ENCODE measurements at places on chromosomes 5 and 9. TPM values are rescaled to one million over a fixed set of nuclear protein-coding genes. Genes with fewer than 3 reads are reported as not detected.
A peak's percentile ranks its signal among the peaks of the same experiment; 100 is the strongest.

DNA sequence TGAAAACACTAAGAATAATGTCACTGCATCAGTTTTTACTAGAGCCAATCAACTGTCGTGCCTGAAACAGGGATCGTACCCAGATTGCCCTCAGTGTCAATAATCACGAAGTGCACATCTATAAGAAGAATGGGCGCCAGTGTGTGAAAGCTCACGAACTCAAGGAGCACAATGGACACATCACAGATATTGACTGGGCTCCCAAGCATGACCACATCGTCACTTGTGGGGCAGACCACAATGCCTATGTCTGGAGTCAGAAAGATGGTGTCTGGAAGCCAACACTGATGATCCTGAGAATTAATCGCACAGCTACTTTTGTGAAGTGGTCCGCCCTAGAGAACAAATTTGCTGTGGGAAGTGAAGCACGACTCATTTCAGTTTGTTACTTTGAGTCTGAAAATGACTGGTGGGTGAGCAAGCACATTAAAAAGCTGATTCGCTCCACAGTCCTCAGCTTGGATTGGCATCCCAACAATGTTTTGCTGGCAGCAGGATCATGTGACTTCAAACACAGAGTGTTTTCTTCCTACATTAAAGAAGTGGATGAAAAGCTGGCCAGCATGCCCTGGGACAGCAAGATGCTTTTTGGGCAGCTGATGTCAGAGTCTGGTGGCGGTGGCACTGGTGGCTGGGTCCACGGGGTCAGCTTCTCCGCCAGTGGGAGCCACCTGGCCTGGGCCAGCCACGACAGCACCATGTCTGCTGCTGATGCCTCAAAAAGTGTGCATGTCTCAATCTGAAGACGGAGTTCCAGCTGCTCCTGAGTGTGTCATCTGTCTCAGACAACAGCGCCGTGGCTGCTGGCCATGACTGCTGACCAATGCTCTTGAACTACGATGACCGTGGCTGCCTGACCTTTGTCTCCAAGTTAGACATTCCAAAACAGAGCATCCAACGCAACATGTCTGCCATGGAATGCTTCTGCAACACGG, 32.2 kb downstream of the NSA2 start:
- no peak for DNase-seq

Gene PCDHA9
- polyA plus RNA-seq, result not detected

- no peak for DNase-seq
Measured at GRCh38 chr5:168936511-168936910, 357.3 kb upstream of the PANK3 start.

DNA sequence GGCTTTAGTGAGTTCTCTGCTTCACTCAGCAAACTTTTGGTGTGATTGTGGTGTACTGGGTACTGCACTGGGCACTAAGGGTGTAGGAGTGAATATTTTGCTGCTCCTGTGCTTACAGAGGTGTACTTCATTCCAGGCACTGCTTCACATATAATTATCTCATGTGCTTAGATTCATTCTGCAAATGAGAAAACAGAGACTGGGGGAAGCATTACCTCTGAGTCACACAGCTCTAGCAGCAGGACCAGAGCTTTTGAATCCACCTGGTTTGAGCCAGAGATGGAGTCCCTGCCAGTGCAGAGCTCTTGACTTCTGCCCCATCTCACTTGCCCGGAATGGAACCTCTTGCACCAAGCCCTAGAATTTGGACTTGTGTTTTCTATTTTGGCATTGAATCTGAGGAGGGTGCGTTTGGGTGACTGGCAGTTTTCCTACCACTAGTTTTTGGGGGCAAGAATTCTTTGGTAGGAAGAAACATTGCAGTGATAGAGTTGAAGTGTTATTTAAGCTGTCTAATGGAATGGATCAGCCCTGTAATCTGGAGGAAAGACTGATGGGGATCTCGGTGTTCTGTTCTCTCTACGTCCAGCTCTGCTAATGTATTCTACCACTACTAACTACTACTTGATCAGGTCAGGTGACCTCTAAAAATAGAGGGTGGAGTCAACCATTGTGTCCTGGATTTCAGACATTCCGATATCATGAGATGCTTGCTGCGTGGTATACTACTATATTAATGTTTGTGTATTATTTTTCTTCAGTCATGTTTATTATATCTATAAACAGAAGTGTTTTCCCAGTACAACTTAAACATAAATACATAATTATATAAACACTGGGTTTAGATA, 2.5 kb downstream of the ARHGAP26 start:
- DNase-seq, result no peak

Gene SMIM33
- not detected for polyA plus RNA-seq

DNA sequence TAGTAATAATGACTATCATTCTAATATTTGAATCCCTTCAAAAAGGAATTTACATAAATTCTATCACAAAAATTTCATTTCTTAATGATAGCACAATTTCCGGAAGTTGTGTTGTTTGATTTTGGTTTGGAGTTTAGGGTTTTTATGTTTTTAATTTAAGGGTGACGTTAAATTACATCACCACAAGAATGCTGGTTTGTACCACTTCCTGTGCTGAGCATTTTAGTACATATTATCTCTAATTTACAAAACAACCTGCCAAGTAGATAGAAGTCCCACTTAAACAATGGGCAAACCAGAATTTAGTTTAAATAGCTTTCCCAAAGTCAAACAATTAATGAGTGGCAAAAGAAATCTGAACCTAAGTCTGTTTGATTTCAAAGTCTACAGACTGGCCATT, 63.4 kb downstream of the DENND1A start:
- DNase-seq, result no peak

Gene CDC26
- polyA plus RNA-seq, result 19.2 TPM

DNA sequence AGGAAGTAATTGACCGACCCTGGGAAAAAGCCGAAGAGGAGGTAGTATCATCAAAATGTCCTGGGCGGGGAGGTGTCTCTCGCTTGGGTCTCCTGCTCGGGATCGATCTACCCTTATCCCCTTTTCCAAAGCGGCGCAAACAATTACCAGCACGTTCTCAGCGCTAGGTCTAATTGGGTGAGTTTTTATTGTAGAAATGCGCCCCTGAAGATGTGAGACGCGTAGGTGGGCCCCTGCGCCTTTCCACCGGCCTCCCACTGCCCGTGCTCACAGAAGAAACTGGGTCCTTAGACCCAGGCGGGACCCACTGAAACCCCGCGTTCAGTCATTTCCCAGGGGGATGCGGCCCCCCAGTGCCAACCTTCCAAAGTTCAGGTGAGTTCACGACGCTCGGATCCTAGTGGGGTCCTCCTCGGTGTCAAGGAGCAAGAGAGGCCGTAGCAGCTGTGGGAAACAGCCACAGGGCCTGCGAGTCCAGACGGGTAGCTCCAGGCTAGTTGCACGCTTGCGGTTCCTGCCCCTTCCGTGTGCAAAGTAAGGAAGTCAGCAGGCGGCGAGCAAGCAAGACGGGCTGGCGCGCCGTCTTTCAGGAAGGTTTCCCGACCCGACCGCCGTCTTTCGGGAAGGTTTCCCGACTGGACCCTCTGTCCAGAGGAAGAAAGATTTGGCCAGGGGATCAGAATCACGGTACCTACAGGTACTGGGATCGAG, 1.5 kb downstream of the SMIM32 start:
- DNase-seq, result peak; percentile 24

DNA sequence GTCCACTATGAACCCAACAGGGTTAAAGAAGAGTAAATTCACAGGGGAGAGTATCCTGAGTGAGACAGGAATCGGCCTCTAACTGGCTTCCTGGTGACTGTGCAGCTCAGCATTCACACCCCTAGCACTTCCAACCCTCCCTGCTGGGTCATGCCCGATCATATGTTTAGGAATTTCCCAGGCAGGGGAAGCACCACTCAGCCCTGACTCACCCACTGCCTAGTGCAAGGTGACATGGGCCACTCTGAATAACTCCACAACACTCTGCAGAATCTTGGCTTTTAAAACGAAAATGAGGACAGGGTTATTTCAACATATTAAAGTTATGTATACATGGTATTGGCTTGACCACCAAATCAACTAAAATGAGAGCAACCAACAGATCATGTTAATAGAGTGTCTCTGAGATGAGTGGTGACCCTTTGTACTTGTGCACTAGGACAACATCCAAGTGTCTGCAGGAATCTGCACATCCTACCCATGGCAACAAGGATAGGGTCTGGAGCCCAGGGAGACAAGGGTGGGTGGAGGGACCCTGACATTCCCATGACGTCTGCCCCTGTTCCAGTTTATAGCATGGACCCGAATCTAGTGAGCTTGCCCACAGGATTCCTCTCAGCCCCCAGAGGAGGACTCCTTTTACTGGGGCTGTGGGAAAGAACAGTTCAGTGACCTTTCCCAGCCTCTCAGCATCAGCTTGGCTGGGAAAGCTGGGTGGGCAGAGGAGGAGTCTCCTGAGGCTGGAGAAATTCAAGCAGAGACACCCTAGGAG, 485.8 kb downstream of the SEMA5A start:
- no peak for DNase-seq

GRCh38 chr9:33202552-33203201, 35.5 kb upstream of the B4GALT1 start:
- peak; percentile 56 for DNase-seq

Gene ANKRD34B
- polyA plus RNA-seq, result 0.08 TPM

DNA sequence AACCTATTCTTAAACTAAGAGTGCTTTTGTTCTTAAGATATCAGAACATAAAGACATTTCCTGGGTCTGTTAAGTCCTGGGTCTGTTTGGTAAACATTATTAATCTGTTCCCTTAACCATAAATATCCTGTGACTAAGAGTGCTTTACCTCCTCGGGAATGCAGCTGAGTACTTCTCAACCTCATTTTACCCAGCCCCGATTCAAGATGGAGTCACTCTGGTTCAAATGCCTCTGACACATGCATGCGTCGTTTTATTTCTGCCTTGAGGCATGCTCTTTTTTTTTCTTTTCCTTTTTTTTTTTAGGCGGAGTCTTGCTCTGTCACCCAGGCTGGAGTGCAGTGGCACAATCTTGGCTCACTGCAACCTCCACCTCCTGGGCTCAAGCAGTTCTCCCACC, 39.8 kb upstream of the FBXL17 start:
- DNase-seq, result no peak

- DNase-seq, result no peak
Measured at GRCh38 chr5:124858612-124859011, 112.2 kb upstream of the ZNF608 start.

DNA sequence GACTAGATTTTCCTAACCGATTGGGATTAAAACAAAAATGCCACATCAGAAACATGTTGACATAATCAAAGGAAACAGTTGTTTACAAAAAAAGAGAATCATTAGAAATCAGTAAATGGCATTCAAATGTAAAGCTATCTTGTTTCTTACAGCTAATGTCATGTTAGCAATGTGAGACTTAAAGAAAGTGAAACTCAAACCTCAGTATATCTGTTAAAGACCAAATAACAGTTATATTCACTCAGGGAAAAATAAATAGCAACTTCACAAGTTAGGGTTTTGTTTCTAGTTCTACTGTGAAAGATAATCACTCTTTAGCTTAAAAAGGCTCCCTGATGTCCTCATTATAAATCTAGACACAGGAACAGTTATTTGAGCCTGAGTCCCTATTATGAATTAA, 189.3 kb upstream of the EFNA5 start:
- no peak for DNase-seq

Gene MYMK
- polyA plus RNA-seq, result 82.7 TPM

GRCh38 chr9:107620801-107621200, 131.2 kb upstream of the KLF4 start:
- DNase-seq, result no peak

DNA sequence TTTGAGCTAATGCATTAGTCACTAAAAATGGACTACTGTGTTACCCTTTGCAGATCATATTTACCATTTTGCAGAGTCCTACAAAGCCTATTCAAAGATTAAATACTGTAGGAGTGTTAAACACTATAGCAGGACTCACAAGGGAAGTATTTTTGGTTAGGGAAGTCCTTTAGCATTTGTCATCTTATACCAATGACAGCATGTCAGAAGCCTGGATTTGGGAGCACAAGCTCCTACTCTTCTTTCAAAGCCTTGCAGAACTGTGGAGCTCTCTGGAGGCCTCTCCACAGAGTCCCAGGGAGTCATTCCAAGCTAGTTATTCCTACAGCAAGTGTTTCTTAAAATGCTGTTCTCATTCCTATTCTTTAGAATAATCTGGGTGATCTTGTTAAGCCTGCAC, 288.8 kb downstream of the PIK3R1 start:
- no peak for DNase-seq

Gene NMUR2
- 0.22 TPM for polyA plus RNA-seq

DNA sequence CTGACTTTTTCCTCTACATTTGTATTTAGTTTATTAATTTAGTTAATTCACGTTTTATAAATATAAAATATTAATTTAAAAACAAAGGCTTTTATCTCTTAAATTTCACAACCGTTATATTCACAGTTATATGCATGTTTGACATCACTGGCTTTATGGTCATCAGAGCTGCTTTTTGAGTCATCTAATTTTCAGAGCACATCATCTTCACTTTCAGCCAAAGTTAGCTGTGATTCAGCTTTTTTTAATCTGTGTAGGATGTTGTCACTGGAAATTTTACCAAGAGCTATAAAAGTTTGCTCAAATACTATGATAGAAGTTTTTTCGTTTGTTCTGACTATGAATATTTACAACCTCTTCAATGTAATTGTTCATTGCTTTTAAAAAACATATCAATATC, 12.4 kb downstream of the CDC37L1 start:
- no peak for DNase-seq

Gene SLC38A9
- 13.0 TPM for polyA plus RNA-seq

DNA sequence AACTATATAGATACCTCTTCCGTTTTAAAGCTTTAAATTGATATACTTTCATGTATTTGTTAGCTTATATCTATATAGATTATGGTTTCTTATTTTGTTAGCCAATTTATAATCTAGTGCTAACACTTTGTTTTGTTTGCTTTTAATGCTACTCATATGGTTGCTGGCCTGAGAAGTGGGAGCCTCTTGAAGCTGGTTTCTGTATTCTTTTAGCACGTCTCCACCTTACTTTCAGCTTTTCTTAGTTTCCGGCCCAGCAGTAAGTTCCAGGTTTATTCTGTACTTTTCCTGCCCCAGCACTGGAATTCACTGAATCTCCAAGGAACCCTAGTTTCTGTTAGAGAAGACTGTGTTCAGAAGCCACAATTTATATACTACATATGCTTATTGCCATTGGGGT, 458.9 kb downstream of the PRR16 start:
- no peak for DNase-seq

Gene BTNL8
- polyA plus RNA-seq, result not detected

Gene NUDT2
- polyA plus RNA-seq, result 23.3 TPM

Measured in hindlimb muscle (tissue), 1 donor.